ENCODE measurements at places on chromosomes 2 and 18.
A peak's percentile ranks its signal among the peaks of the same experiment; 100 is the strongest.

DNA sequence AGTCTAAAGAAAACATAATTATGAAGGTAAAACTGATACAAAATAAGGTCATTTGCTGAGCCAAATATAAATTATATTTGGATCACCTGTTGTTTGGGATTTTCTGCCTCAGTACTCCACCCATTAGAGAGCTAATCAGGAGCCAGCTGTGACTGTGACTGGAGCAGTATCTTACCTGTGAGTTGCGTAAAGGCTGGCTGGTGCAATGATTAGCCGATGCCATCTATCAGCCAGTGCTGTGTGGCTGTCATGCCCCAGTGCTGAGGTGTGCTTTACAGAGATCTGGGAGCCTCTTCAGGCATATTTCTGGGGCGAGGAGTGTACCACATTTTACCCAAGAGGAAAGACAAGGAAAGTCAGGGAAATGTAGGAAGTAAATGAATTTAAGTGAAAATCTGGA is 191.8 kb downstream of the LRRTM1 start:
- no peak for DNase-seq

- DNase-seq, result no peak
These were observed 198.1 kb downstream of the MCFD2 start for GRCh38 chr2:46717344-46718121.

DNA sequence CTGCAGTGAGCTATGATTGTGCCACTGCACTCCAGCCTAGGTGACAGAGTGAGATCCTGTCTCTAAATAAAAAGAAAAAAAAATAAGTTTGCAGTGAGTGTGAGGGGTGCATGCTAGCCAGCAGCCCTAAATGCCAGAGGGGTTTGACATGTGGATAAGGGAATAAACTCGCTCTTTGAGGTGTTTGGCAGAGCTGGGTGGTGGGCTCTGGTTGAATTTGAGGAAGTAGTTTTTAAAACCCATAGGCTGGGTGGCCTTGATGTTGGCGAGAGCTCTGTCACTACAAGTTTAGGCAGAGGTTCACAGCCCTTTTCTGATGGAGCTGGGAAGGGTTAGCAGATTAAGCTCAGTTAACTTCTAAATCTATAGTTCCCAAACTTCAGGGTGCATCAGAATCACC is 3.1 kb downstream of the ANXA4 start:
- no peak for DNase-seq

DNA sequence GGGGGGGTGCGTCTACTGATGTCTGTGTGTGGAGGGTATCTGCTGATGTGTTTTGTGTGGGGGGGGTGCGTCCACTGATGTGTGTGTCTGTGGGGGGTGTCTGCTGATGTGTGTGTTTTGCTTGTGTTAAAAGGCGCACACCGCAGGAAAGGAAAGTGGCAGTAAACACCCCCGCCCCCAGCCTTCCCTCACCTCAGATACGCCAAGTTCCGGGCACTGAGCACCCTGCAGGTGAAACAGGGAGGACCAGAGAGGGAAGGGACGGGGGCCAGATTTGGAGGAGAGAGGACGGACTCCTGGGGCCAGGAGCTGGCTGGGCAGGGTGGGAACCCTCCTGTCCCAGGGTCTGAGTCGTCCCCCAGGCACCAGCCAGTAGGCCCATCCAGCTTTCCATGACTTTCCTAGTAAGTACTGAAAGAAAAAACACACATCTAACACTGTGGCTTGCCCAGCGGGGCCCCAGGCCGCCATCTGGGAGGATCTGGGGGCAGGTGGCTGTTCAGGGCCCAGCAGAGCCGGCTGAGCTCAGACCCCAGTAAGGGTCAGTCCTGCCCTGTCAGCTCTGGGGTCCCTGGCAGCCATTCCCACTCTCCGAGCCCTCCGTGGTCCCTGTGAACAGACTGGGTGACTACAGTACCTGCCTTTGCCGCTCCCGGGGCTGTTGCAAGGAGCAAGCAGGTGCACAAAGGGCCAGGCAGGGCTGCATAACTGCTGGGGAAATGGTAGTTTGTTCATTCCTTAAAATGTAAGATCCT is 126.9 kb downstream of the NFATC1 start:
- no peak for DNase-seq

- no peak for DNase-seq
These were observed 94.4 kb upstream of the RND3 start for GRCh38 chr2:150581717-150582472.

GRCh38 chr2:237242091-237242536 is 156.4 kb downstream of the COPS8 start:
- no peak for DNase-seq

- peak; percentile 42 for DNase-seq
These were observed 108.7 kb downstream of the NDUFA10 start for GRCh38 chr2:239916205-239917124.

DNA sequence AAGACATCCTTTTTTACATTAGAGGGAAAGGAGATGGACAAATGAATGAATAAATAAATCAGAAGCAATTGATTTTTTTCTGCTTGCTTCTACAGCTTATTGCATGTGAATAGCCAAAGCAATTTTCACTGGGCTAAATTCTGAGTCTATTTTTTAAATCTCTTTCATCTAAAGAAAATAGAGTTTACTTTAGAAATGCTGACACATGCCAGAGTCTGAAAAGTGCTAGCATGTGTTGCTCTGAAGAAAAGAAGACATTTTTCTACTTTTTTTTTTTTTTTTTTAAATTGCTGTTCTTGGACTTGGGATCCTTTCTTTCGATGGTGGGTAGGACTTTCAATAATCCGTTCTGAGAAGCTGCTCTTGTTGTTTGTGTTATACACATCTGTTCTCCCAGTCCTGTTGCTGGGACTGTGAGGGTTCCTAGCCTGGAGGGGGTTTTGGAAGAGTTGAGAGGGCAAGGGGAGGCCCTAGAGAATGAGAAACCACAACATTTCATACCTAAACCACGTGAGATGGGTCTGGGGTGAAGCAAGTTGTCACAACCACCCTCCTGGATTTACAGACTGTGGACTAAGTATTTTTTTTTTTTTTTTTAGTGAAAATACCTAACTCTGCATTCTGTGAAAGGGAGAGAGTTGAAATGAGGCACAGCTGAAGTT is 193.5 kb downstream of the PRKCE start:
- DNase-seq, result no peak

GRCh38 chr2:46363535-46364170 is 66.4 kb downstream of the EPAS1 start:
- no peak for DNase-seq

- no peak for DNase-seq
These were observed 67.8 kb upstream of the EPAS1 start for GRCh38 chr2:46229134-46230063.

DNA sequence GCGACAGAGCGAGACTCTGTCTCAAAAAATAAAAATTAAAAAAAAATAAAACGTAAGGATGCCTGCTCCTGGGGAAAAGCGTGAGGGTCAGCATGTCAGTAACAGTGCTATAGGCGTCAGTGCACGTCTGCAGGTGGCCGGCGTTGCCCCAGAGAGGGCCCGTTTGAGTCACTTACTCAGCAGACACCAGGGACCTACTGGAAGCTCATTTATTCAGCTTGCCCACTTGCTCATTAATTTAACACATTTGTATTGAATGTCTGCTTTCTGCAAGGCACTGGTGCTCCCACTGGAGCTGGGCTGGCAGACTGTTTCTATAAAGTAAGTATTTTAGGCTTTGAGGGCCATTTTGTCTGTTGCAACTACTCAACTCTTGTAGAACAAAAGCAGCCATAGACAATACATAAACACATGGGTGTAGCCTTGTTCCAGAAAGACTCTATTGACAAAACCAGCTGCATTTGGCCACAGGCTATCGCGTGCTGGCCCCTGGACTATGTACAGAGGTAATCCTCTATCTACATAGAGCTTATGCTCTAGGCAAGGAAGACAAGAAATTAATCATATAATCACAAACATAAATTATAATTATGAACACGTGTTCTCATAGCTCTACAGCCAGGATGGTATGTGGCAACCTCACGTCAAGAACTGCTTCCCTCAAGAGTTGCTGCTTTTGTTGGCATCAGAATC is 73.2 kb downstream of the KLHL29 start:
- DNase-seq, result no peak

DNA sequence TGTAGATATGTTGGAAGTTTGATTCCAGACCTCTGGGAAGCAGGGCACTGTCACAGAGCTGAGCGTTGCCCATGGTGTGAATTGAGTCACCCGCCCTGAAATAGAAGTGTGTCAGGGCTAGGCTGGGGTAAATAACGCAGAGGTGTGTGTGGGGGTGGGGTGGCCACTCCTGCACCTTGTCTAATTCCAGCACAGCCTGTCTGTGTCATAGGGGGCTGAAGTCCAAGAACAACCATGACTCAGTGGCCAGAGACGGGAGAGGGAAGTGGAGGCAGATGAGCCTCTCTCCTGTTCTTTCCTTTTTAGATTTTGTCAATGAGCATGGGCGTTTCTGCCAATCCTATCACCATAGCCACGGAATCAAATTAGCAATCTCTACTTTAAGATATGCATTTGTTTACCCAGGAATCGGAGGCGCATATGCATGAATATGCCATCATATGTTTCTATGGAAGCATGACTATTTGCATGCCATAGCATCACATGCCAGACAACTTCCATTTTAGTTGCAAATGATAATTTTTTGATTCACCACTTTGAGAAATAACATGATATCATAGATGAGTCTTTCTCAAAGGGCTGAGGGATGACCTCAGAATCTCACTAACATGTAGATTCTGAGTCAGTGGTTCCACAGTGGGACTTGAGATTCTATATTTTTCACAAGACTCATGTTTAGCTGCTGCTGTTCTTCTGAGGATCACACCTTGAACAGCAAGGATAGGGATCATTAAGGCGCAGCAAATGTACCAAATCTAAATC is 852.9 kb downstream of the DCDC2C start:
- no peak for DNase-seq

GRCh38 chr2:145815933-145816332 is 1296.0 kb upstream of the ZEB2 start:
- no peak for DNase-seq

DNA sequence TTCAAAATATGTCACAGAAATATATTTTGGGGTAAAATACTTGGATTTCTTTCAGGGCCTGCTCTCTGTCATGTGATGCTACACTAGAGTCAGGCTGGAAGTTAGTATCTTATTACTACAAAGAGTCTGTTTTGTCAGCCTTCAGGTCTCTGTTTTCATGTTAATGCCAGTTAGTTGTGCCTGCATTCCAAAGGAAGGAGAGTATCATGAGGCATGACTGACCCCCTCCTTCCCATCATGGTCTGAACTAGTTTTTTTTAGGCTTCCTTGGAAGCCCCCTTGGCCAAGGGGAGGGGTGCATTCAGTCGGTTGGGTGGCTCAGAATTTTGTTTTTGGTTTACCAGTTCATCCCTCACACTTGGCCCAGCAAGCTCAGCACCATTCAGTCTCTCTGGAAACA is 318.0 kb downstream of the ALK start:
- DNase-seq, result no peak

- no peak for DNase-seq
These were observed 132.9 kb upstream of the MGAT5 start for GRCh38 chr2:134120733-134121630.

- DNase-seq, result no peak
These were observed 63.8 kb downstream of the ARL6IP6 start for GRCh38 chr2:152782171-152782570.

- no peak for DNase-seq
These were observed 7.2 kb downstream of the RPIA start for GRCh38 chr2:88698498-88699233.

DNA sequence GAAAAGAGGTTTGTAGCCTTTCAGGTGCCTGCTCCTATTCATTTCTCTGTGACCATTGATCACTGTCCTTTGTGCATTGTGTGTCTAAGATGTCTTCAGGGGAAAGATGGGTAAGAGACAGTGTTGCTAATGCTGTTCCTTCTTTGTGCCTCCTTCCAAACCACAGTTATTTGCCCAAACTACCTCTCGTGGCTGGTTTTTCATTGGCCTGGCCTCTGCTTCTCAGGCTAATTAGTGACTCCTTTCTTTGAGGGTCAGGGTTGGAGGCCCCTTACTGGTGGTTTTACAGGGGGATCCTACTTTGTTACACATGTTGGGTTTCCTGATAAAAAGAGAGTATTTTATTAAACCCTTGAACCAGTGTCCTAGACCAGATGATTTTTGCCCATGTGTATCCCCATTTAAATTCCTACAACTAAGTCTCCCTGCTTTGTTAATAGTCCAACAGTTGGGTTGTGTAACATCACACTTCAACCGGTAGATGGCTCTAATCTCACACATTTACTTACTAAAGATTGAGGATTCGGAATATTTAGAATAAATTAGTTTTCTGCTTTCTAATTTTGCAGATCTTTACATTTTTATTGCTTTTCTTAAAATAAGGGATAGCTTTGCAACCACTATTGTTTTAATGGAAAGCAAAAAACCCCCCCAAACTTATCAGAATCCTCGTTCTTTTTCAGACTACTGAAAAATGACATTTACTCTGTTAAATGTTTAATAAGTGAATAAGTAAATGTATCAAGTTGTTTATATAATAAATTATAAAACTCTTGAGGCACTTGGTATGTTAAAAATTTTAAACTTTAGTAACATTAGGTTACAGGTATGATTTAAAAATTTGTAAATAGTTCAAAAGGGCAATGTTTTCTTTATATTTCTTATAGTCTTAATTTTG is 2.4 kb downstream of the MARS2 start:
- no peak for DNase-seq

- no peak for DNase-seq
These were observed 41.7 kb downstream of the PTPRM start for GRCh38 chr18:7608781-7609201.

DNA sequence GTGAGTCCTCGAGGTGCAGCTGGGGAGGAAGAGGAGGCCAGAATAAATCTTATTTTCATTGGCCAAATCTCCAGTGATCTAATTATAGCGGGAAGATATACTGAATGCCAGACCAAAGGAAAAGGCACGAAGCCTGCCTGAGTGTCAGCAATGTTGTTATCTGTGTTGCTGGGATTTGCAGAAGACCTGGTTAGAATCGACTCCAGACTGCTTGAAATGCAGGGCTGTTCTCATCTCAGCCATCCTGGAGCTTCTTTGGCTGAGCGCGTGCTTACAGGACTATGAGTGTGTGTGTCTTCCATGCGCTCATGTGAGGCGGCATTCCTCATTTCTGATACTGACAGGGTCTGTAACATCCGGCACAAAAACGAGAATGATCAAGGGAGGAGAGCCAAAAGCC is 81.2 kb downstream of the TSN start:
- DNase-seq, result no peak

- DNase-seq, result no peak
These were observed 18.0 kb downstream of the RNF125 start for GRCh38 chr18:32036506-32037180.

DNA sequence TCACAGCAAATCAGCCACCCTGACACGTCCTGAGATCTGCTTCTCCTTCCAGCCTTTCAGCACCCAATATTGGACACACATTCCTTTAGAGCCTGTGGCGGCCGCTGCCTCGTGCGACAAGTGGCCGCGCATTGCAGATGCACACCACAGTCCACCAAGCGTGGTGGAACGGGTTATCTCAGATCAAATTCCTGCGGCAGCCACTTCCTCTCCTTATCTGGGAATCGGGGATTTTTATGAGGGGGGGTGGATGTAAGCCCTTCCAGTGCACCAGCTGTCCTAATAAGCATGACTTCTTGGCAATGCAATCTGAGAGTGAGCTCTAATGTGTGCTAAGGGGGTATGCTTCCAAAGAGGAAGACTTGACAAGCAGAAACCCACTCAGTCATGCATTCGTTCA is 18.3 kb upstream of the BMP10 start:
- DNase-seq, result no peak

- DNase-seq, result no peak
These were observed 507.5 kb downstream of the SLC4A3 start for GRCh38 chr2:220134756-220135534.
